ENCODE measurements at places on chromosomes 13 and 19. TPM values are rescaled to one million over a fixed set of nuclear protein-coding genes. Genes with fewer than 3 reads are reported as not detected.

GRCh38 chr19:54029930-54030490 is 33.7 kb downstream of the VSTM1 start:
- DNase-seq = peak; percentile 81

DNA sequence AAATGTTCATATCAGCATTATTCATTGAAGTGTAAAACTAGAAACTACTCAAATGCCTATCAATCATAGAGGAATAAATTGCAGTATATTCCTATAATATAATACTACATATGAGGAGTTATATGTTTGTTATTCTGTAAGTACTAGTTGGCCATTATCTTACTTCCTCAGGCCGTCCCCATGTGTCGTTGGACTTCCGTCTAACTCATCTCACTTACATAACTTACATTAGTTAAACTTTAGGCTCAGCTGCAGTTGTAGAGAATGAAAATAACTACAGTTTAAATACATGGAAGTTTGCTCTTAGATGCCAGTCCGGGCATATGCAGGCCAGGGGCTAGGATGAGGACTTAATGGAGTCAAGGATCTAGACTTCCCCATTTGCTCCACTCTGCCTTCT is 8.6 kb upstream of the EPSTI1 start:
- DNase-seq = no peak

DNA sequence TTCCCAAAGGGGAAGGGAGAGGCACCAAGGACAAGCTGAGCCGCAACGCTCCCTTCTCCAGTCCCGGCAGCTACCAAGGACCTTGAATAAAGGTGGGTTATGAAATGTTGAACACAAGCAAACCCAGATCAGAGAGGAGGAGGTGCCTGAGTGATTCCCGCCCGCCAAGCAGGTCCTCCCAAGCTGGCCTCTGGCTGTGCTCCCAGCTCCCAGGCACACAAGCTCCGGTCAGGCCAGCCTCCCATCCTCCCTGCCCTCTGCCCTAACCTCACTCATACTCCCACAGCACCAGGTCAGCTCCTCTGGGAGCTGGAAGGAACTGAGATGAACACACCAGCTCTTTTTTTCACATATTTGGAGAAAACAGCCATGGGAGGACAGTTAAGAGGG is 3.7 kb downstream of the NAPA start:
- DNase-seq = no peak

- no peak for DNase-seq
Measured at GRCh38 chr13:113299951-113300350, 2.9 kb downstream of the LAMP1 start.

DNA sequence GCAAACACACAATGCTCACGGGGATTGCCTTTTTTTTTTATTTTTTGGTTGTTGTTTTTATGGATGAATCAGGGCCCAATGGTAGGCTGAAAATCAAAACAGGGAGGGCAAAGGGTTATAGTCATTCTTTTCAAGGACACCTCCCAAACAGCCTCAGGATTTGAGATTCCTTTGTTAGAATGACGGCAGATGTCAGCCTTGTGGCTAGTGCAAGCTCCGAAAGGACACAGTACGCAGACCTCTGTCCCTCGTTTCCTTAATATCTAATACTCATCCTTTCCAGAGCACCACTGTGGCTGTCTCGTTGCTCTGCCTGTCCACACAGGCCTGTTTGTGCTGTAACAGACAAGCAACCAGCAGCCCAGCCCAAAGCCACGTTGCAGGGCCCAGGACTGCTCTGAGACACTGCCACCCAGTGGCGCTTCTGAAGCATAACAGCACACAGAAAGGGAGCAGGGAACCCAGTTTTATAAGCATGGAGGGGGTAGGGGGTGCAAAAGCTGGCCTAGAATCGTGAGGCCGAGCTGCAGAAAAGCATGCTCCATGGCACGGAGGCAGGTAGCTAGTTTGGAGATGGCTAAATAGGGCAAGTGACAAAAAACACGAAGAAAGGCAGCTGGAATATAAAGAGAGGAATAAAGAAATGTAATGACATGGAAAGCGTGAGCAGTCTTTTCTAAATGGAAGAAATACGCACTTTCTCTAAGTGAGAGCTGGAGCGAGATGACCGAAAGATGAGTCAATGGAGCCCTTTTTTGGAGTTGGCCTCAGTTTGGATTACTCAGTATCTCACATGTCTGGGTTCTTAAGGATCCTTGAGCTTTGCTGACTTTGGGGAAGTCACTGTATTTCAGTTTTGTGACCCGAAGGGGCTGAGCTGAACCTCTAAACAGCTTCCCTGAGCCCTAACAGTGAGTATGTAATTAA is 40.7 kb upstream of the MEDAG start:
- peak; percentile 90 for DNase-seq

DNA sequence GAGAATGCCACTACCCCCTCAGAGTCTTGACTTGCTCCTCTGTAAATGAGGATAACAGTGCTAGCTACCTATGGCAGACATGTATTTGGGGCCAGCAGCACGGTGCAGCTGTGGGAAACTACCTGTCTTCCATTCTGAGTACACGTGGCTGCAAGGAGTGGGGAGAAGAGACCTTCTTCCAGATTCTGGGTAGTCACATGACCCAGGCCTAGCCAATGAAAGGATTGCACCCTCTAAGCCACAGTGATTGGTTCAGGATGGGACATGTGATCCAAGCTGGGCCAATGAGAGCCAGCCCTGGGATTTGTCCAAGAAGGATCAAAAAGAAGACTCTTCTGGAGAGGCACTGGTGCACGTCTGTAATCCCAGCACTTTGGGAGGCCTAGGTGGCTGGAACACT is 5.5 kb downstream of the ZNRF4 start:
- DNase-seq = no peak

- DNase-seq = no peak
Measured at GRCh38 chr19:13100031-13100588, 2.5 kb downstream of the LYL1 start.

DNA sequence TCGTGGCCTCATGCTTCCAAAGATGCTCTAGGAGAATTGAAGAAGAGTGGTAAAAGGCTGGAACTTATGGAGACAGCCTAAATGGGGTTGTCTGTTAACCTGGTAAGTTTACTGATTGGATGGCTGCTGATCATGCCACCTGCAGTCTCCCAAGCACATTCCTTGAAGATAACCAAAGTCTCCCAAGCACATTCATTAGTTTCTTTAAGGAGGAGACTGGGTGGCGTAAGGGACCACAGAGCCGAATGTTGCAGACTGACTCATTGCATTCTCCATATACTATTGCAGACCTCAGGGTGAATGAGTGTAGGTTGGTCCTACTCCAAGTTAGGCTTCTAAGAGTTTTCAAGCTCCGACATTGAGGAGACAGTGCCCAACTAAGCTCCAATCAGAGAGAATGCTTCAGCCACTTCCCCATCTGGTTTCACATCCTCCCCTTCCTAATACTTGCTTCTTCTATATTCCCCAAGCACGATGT is at the start of gene IGFL3:
Gene IGFL3, minus strand, starts transcription at position 51 of the 478 bp plus-strand sequence. Its CDS starts 39 bp downstream, at position 12.
- DNase-seq = no peak

- DNase-seq = peak; percentile 80
Measured at GRCh38 chr13:99895444-99896368, 75.9 kb downstream of the ZIC5 start.

The CPB2 gene
- not detected for total RNA-seq

The NEK3 gene
- 24.9 TPM for total RNA-seq

The ZNF793 gene
- total RNA-seq = 17.3 TPM

The IZUMO2 gene
- total RNA-seq = not detected

The EIF3K gene
- total RNA-seq = 261 TPM

The MLLT1 gene
- total RNA-seq = 5.6 TPM

The ONECUT3 gene
- total RNA-seq = 0.09 TPM

The SIX5 gene
- total RNA-seq = 50.8 TPM

The NCR1 gene
- not detected for total RNA-seq

All from neural progenitor cell (in vitro differentiated cells).